Activated naive CD4-positive, alpha-beta T cell treated with anti-CD3 and anti-CD28 coated beads, Interleukin-2, amount 10 ng/mL, durations not matched to agents 7 days and 5 days (primary cell): ENCODE measurements at places on chromosomes 12 and 14.

- DNase-seq, result no peak
Measured at GRCh38 chr14:89231426-89232113, 185.5 kb downstream of the FOXN3 start.

DNA sequence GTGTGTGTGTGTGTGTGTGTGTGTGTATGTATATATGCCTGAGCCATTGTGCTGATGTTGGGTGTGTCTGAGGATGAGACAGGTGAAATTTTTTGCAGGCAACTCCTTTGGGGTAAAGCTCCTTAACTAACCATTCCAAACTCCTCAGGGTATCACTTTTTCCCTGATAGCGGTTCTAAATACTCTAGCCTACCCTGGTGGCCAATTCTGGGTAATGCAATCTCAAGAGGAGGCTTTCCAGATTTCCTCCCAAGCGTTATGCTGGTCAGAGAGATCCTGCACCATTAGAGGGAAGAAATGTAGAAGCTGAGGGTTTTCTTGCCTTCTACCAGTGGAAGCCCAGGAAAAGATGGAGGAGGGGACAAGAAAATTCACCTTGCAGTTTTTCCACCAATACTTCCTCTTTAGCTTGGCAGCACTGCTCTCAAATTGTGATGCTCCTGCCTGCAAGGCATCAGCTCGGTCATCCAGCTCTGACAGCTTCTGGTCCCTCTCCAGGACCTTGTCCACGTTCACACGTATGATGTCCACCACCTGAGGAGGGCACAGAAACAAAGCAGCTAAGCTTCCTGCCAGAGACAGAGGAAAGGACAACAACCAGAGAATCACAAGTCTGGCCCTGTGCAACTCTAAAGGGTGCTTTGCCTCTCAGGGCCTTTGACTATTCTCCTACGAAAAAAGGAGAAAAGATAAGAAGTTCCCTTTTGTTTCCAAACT, 4.9 kb downstream of the VAMP1 start:
- peak; percentile 60 for DNase-seq

- no peak for DNase-seq
Measured at GRCh38 chr14:104464907-104465306, 114.7 kb upstream of the C14orf180 start.

GRCh38 chr12:78359520-78359919, 505.1 kb upstream of the SYT1 start:
- no peak for DNase-seq

DNA sequence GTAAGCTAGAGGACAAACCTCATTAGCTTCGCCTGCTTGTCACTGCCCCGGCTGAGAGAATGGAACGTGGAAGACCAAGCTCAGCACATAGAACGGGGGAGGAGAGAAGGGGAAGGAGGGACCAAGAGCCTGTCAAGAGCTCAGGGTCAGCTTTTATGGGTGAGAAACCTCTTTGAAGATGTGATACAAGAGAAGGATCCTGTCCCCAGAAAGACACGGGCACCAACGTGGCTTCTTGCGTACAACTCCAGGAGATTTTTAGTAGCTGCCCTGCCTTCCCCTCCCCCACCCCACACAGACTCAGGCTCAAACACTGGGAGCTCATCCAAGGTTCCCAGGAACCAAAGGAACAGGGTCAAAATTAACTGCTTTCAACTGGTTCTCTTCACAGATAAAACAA, 34.7 kb downstream of the APPL2 start:
- DNase-seq, result no peak

DNA sequence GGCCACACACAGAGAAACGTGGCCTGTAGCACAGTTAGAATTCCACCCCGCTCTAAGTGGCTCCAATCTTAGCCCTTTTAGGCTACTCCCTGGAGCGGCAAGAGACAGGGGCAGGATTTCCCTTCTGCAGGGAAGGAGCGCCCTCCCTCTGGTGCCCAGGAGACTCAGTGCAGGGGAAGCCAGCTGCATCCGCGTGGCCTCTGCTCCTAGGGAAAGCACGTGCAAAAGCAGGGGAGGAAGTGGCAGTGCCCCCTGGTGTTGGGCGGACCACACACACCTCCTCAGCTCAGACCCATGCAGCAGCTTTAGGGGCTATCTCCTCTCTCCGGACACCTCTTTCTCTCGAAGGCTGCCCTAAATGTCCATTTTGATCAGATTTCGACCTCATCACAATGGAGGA, 50.0 kb downstream of the SPRING1 start:
- DNase-seq, result peak; percentile 50

GRCh38 chr12:123363740-123364531, 711 bp downstream of the SBNO1 start:
- DNase-seq, result peak; percentile 49

- DNase-seq, result no peak
Measured at GRCh38 chr12:114371250-114371649, 34.7 kb downstream of the TBX5 start.

DNA sequence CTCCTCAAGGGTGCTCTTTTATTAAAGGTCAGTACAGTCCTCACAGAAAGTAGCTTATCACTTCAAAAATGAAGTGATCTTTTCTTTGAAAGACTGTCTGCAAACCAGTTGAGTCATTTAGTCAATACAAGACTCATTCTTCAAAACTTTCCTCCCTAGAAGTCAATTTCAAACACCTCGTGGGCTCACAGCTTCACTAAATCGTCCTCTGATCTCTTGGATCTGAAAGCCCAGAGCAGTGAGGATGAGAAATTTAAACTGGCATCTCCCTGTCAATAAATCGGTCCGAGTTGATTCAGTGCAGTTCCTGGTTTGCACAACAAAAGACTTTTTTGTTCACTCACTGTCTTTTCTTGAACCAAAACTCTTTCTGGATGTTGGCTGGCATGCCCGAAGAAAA, 44.5 kb downstream of the NUAK1 start:
- DNase-seq, result no peak

- DNase-seq, result no peak
Measured at GRCh38 chr12:64724201-64724745, 34.9 kb downstream of the GNS start.

DNA sequence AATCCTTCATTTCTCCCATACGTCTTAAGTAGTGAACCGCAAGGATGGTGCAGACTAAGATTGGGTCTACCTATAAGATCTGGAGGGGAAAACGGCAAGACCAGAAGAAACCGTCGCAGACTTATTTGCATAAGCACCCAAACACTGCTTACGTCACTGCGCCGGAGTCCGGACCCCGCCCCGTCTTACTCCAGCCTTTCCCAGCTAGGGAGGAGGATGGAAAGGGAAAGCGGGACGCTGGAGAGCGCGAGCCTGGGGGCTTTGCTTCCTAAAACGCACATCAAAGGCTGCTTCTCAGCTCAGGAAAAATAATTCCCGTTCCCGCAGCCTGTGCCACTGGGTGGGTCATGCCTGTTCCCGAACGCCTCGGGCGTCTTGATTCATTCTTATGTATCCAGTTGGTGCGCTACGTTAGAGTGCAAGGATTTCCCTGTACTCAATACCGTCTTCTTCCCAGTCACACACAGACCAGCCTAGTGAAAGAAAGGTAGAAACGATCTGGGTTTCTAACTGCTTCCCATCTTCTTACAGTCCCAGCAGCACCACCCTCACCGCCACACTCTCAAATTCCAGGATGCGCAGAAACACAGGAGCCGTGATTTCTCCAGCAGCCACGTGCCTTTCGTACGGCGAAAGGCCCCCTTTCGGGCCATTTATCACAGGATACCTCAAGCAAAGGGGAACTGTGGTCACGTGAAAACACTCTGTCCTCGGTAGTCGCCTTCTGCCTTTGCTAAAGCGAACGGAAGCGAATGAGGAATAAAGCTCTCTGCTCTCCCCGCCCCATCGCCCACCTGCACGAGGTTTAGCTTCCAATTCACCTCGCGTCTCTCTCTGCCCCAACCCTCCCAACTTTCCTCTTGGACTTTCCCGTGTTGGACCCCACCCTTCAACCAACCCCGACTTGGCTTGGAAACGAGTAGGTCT, 1.1 kb downstream of the SLC6A15 start:
- DNase-seq, result peak; percentile 28

DNA sequence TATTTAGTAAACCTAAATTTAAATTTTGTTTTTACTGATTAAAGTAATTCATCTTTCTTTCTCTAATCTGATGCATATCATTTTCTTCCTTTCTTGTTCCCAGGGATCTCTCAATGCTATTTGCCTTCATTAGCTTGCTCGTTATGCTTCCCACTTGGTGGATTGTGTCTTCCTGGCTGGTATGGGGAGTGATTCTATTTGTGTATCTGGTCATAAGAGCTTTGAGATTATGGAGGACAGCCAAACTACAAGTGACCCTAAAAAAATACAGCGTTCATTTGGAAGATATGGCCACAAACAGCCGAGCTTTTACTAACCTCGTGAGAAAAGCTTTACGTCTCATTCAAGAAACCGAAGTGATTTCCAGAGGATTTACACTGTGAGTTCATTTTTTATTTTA, 48.6 kb downstream of the VEZT start:
- DNase-seq, result no peak

- no peak for DNase-seq
Measured at GRCh38 chr12:61384511-61384910, 875.7 kb upstream of the USP15 start.

GRCh38 chr12:92929983-92930382, 888 bp upstream of the EEA1 start:
- no peak for DNase-seq
